ENCODE measurements at places on chromosomes 3 and 15.

DNA sequence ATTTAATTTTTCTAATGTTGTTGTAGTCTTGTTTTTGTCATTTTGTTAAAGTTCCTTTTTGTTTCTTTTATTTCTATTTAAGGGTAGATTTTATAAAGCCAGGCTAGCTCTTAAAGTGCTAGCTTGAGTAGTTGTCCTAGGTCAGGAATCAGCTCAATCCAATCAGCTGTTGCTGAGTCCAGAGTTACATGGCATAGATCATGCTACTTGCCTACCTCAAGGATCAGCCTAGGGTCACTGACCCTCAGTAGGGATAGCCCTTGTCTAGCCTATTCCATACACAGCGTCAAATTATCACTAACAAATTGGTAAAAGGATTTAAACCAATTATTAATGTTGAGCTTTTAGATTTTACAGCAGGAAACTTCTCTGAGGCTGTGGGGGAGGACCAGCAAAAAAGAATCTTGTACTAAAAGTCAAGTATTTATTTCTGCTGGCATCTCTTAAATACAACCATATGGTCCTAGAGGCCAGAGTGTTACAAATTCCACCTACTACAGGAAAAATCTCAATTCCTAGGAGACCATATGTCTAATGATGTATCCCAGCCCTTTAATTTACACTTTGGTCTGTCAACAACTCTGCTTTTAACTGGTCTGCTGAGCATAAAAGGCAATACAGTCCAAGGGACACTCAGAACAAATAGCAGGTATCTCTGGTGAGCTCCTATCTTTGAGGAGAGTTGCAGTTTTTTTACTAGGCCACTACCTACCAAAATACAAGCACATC, 138.3 kb upstream of the PTPRG start:
- DNase-seq = no peak

DNA sequence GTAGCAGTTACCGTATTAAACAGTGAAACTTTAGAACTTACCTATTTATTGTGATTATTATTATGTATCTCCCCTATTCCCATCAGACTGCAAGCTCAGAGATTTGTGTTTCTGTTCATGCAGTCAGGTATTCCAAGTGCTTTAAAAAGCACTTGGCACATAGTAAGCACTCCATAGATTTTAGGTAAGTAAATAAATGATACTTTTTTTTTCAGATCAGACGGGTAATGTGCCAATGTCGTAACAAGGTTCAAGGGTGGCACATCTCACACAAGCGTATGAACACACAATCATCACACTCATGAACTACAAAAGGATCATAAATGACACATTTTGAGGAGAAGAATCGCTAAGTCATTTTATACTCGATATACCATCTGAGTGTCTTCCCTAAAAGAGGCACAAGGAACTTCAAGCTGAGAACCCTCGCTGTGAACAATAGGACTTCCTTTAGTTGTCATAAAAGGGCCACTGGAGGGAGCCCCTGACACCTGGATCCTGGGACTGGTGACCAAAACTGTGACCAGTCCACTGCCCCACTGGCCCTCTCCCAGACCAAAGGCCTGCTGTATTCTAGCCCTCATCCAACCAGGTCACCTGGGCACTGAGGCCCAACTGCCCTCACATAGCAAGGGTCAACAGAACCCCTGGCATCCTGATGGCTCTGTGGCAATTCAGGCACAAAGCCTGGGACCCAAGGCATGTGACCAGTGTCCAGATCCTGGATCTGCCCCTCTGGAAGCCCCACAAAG, 32.1 kb downstream of the KIF9 start:
- DNase-seq = no peak

- DNase-seq = no peak
Observed at GRCh38 chr3:25468866-25469319, 40.8 kb downstream of the RARB start.

DNA sequence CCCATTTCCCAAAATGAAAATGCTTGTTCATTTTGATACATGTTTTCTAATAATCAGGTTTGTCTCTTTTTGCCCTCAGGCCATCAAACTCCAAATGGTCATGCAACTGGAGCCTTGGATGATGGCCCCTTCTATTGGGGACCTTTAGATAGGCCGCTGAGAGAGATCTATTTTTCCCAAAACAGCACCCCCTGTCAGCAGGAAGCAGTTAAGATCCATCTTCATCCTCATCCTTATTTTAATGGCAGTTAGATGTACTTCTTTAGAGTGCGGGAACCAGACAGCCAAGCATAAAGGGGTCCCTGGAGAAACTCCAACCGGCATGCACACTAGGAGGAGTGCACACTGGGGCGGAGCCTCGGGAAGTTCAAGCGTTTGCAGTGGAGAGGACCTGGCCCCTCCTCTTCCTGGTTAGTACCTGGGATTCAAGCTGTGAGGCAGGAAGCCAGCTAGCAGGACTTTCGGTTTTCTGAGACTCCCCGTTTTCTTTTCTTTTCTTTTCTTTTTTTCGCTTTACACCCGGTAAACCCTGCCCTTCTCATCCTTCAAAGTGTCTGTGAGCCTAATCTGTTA, 31.9 kb upstream of the STRIT1 start:
- no peak for DNase-seq

DNA sequence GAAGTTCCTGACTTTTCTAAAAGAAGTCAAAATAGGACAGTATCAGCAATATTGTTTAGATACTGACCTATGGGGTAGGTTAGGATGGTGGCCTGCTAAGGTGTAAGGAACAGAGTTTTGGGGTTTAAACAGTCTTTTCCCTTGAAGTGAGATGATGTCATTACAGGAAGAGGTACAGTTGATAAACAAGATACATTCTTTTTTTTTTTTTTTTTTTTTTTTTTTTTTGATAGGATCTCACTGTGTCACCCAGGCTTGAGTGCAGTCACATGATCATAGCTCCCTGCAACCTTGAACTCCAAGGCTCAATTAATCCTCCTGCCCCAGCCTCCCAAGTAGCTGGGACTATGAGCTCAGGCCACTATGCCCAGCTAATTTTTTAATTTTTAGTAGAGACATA, 33.3 kb downstream of the SLC25A36 start:
- DNase-seq = no peak

- no peak for DNase-seq
Observed at GRCh38 chr3:130811557-130811956, 64.9 kb upstream of the PIK3R4 start.
